ENCODE measurements at places on chromosomes 2 and 18.

- DNase-seq = no peak
These were observed 468 bp downstream of the PIKFYVE start for GRCh38 chr2:208266553-208266893.

DNA sequence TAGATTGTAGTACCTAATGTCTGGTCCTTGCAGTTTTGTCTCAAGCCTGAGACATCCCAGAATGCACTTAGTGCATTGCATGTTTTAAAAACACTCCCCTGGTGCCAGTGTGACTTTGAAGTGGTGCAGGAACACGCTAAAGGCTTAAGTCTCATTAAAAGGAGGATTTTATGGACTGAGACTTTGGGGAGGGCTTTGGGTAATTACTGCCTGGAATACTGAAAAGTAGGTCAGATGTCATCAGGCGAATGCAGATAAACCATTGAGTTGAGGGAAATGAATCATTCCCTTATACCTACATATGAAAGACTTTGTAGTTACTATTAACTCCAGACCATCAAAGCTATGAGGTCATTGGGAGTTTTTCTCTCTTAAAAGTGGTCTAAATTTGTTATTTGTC, 3.0 kb upstream of the OSBPL1A start:
- DNase-seq = no peak

DNA sequence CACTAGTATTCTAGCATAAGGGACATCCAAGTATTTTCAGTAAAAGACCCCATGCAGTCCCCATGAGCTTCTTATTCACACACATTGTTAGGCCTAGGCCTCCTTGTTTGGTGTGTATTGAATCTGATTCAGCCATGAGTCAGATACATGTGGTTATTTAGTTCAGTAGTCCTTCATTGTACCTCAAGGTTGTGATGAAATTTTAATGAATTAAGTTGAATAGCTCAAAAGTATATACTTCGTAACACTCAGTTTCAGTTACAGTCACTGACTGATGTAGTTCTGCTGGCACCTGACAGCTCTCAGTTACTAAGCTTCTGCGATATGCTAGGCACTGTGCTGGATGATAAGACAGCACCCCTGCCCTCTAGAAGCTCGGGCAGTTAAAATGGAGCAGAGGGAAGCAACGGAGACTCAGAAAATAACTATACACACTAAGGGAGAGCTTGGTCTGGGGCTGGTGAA, 86.4 kb downstream of the XRCC5 start:
- no peak for DNase-seq

GRCh38 chr2:119545754-119546446, 1.7 kb downstream of the CFAP221 start:
- DNase-seq = no peak

DNA sequence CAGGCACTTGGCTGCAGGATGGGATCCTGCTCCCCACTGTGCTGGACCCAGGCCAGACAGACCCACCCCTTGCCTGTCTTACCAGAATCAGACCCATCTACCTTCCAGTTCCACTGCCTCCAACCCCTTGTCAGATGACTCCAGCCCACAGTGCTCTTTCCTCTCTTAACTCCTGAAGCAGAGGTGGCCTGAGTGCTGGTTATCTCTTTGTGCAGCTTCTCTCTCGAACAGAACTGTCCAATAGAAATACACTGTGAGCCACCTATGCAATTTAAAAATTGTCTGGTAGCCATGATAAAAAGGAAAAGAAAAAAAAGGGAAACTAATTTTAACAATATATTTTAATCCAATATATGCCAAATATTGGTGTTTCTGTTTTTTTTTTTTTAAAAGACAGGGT, 160.2 kb upstream of the SMAD2 start:
- no peak for DNase-seq

DNA sequence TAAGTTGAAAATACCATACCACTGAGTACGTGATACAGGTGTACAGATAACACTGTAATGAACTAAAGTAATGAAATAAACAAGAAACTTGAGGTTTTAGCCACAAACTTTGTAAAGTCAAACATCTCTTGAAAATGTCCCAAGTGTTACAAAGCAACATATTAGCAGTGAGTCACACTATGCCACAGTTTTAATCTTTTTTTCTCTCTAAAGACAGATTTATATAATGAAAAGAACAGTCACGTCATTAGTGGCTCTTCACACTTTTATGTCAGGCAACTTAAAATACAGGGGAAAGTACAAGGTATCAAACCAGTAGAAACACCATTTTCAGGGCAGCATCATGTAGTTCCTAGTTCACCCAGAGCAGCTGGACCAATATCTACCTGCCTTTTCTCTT, 42.1 kb downstream of the RAPH1 start:
- DNase-seq = no peak

GRCh38 chr2:73285159-73285739, 971 bp upstream of the FBXO41 start:
- no peak for DNase-seq

DNA sequence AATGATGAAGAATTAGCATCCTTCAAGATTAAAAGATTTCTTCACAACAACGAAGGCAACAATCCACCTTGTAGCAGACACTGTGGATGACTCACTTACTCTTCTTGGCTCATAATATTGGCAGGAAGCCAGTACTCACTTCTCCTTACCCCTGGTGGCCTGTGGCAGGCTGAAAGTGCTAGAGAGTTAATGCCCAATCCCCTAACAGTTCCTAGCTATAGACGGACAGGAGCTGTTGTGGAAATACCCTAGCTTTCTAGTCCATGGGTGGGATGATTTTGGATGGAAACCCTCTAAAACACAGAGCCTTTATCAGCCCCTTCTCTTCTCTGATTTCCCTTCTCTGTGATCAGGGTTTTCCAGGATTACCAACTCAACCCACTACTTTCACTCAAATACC, 128.6 kb upstream of the NYAP2 start:
- DNase-seq = no peak

- no peak for DNase-seq
These were observed 32.1 kb downstream of the PSMD1 start for GRCh38 chr2:231088754-231089153.

DNA sequence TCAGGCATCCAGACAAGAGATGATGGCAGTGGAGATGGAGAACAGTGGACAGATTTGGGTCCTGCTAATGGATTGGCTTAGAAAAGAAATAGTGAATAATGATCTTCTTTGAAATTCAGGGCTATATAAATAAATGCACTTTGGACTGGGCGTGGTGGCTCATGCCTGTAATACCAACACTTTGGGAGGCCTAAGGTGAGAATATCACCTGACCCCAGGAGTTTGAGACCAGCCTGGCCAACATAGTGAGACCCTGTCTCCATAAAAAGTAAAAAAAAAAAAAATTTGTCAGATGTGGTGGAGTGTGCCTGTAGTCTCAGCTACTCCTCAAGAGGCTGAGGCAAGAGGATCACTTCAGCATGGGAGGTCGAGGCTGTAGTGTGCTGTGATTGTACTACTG, 102.4 kb upstream of the STON1 start:
- no peak for DNase-seq

- no peak for DNase-seq
These were observed 3.0 kb downstream of the NPC1 start for GRCh38 chr18:23583071-23583865.

DNA sequence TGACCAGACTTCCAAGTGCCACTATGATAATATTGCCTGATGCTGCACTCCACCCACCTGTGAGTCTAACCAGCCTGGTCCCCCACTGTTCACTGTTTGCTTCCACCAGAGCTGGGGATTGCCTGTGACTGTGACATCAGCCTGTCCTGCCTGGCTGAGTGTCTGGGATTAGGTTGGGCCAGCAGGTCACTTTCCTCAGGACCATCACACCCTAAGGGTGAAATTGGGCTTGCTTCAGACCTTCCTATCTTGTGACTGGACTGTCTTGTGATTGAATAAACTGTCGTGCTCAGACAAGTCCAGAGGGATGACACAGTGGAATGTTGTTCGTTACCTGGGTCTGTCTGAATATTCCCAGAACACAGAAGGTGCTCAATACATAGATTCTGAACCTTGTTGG, 87.4 kb upstream of the HK2 start:
- DNase-seq = no peak

DNA sequence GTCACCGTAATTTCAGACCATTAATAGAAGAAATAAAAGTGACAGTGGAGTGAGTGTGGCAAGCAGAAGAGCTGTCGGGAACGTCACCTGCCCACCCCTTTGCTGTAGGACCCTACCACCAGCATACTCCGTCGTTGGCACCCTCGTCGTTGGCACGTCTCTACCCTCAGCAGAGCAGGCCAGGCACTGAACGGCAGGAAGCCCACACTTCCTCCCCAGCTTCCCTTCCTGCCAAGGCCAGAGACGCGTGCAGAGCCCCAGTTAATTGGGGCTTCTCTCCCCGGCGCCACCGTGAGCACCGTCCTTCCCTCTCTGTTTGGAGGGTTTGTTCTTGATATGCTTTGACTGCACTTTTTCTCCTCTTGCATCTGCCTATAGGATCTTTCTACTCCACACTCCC, 27.0 kb upstream of the NFATC1 start:
- no peak for DNase-seq

DNA sequence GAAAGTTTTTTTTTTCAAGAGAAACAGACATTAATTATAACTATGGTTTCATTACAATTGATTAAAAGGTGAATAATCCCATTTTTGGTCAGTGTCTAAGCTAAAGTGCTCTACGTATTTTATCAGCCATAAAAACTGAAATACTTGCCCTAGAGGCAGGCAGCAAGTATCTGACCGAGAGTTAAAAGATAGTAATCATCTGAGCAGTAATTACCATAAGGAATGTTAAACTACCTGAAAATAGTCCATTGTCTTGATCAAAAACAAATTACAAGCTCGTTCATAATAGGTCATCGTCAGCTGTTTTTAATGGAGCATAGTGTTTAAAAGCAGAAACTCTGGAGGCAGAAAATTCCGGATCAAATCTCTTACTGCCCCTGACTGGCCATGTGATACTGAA, 105.7 kb upstream of the ZEB2 start:
- DNase-seq = no peak

- DNase-seq = no peak
These were observed 118.7 kb downstream of the EPB41L3 start for GRCh38 chr18:5424903-5425664.

DNA sequence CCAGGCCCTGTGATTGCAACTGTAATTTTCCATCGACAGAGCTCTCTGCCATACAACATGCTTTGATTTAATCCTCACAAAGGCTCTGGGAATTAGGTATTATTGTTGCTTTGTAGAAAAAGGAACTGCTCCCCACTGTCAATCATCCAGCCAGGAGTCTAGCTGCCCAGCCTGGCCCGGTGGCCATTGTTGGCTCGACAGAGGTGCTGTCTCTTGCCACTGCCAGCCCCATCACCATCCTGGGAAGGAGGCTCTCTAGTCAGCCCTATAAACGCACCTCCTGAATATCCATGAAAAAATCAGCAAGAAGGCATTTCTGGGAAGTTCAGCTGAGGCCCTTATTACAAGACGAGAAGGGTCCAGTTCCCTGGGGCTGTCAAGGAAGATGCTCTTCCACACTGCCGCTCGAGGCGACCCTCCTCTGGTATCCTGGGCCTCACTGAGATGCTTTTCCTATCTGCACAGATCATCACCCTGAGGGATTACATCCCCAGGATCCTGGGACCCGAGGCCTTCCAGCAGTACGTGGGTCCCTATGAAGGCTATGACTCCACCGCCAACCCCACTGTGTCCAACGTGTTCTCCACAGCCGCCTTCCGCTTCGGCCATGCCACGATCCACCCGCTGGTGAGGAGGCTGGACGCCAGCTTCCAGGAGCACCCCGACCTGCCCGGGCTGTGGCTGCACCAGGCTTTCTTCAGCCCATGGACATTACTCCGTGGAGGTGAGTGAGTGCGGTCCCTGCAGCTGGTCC, 71.0 kb downstream of the TPO start:
- DNase-seq = no peak

GRCh38 chr2:16900405-16901025, 234.9 kb upstream of the CYRIA start:
- no peak for DNase-seq

- peak; percentile 32 for DNase-seq
These were observed 25.2 kb downstream of the PDIA6 start for GRCh38 chr2:10787176-10787968.

DNA sequence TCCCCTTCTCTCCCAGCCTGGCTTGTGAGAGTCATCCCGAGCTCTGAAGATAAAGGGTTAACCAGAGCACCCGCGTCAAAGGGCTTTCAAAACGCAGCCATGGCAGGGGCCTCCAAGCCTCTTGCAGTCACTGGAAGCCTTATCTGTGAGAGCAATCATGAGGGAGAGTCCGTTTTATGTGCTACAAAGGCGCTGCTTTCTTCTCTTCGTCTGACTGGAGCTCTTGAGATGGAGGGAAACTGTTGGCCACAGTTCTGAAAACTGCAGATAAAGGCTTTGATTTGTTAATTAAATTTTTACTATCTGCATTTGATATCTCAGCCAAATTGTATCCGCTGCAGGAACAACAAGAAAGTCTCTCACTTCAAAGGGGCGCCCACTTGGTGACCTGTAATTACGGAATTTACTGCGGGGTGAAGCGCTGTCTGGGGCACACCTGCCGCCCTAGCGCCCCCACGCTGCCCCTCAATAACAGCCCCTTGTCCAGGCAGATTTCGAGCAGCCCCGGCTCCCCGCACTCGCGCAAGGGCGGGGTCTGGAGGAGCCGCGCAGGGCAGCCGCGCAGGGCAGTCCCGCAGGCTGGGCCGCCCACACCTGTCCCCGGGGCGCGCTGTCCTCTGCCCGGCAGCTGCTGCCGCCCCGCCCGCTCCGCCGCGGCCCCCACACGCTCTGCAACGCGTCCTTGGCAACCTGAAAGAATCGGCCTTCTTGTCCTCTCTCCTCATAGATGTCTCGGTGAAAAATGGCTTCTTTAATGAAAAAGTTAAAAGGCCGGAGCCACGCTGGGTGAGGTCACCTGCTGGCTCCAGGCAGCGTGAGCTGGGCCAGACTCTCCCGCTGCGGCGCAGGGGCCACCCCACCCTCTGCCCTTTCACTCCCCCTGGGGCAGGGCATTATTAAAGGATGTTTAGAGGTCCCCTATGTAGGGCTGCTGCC, 217.9 kb downstream of the VAPA start:
- DNase-seq = no peak

- peak; percentile 87 for DNase-seq
These were observed 24.6 kb downstream of the MAIP1 start for GRCh38 chr2:199979832-199980628.

DNA sequence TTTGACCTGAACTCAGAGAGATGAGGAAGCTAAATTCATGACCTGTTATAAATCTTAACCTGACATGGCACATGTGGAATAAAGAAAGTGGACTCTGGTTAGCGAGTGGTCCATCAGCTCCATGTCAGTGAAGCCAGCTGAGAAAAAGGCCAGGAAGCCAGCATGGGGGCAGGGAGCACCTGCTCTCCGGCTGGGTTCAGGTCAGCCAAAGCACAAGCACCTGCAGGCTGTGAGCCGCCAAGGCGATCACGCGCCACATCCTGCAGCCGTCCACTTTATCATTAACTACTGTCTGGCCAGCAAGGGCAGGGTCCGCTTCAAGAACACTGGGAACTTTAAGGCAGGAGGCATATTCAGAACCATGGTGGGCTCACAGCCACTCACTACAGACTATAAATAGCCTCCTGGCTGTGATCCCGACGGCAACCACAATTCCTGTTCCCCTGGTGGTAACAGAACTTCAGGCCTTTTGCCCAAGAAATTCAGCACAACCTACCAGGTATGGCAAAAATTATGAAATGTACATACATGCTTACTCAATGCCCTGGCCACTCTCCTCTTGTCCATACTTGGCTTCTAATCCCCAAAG, 35.5 kb downstream of the ACVR1 start:
- no peak for DNase-seq
